ENCODE measurements at places on chromosomes 11 and 22.
A peak's percentile ranks its signal among the peaks of the same experiment; 100 is the strongest.

DNA sequence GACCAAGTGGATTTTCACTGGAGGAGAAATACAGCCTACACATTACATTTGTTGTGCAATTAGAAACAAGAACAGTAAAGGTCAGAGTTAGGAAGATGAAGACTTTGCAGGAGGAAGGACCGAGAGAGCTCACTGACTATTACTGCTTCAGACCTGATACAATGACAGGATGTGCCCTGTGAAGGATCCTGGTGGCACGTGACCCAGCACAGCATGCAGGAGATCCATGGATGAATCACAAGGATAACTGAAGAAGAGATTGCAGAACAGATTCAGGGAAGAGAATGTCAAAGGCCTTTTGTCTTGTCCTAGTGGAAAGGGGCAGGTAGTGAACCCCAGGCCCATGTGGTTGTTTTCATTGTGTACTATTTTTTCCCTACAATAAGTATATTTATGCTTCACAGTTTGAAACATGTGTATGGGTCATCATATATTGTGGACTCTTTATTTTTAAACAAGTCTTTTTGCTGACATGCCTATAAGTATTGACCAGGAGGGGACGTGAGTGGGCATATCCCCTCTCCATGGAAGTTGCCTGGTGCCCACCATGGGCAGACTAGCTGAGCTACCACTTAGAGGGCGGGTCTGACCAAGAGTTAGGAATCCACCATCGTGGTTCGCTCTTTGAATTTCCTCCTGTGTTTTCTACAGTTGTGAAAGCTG, 44.3 kb downstream of the RASSF10 start:
- peak; percentile 26 for DNase-seq

GRCh38 chr11:35623621-35624168, 5.4 kb downstream of the FJX1 start:
- no peak for DNase-seq

- no peak for DNase-seq
These were observed 202.9 kb downstream of the DBX1 start for GRCh38 chr11:19957294-19957943.

DNA sequence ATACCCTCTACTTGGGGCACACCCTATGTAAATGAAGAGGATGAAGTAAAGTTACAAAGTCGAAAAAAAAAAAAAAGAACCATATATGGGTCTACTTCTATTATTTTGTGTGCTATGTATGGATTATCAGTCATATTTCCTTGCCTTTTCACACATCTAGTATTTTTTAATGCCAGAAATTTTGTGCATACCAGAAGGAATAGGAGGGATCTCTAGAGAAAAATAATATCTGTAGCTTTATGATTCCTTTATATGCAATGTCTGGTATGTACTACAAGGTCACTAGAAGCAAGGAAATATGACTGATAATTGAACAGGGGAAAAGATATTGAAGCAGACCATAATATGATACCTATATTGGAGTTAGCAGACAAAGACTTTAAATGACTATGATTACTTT, 713.4 kb downstream of the OPCML start:
- no peak for DNase-seq

DNA sequence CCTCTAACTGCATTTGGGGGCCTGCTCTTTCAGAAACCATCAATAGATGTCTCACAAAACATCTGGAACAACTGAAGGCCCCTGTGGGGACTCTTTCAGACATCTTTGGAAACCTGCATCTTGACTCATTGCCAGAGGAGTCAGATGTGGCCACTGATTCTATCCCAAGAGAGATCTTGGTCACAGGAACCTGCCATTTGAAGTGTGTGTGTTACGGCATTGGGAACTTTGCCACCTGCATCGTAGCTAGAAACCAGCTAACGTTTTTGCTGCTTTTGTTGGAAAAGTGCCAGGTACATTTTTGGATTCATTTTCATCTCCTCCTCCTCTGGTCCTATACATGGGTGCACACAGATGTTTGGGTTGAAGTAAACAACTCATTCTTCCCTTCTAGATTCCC, 4.3 kb downstream of the SRRD start:
- no peak for DNase-seq

GRCh38 chr11:86244063-86244521, 461 bp upstream of the EED start:
- no peak for DNase-seq

GRCh38 chr11:9228091-9228490, 37.1 kb downstream of the DENND5A start:
- no peak for DNase-seq

- no peak for DNase-seq
These were observed 418.8 kb upstream of the LUZP2 start for GRCh38 chr11:24078018-24078417.

GRCh38 chr11:35917676-35918075, 26.2 kb upstream of the LDLRAD3 start:
- no peak for DNase-seq

- DNase-seq = peak; percentile 84
These were observed 14.7 kb downstream of the MPEG1 start for GRCh38 chr11:59197991-59198390.

GRCh38 chr22:37801946-37802309, 5.8 kb upstream of the GCAT start:
- DNase-seq = no peak

DNA sequence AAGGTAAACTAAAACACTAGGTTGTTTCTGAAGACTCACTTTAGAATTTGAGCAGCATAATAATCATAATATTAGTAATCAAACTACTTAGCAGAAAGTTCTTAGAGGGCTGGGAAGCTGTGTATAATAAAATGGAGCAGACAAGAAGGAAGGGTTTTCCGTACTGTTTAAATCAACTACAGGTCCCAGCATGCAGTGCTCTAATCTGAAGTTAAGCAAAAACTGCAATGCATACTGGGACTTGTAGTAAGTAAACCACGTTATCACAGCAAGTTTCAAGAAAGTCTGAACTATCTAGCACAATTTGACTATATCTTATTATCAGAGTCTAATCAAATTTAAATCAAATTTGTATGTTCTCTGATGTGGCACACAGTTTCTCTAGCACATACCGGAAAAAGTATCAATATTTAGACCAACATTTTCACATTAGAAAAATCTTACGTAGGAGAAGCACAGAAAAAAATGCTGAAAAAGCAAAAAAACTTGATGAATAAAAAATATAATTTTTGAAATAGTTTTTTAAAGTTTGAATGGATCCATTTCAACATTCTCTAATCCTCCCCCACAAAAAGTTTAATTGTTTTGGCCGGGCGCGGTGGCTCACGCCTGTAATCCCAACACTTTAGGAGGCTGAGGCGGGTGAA, 8.2 kb downstream of the PHF21A start:
- DNase-seq = peak; percentile 69

DNA sequence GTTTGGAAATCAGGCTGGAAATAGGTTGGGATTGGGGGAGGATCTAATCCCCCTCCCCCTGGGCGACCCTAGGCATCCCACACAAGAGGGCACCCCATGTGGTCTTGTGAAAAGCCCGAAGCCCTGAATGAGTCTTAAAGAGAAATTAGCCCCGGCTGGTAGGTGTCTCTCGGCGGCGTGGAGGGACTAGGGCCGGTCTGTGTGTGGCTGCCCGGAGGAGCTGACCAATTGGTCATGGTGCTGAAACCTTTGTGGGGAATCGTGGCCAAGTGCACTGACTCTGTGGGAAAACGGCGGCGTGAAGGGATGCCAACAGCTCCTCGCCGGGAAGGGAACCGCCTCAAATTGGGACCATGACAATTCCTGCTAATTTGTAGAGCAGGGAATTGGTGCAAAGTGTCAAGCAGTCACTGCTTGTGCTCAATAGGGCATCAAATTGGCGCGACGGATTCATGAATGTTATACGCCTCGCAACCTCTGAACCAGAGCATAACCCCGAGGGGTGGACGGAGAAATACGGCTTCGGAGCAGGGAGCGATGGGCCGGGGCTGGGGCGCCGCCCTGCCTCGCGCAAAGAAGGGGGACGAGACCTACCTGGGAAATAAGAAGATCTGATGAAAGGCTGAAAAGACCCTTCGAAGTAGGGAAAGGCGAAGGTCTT, 1.5 kb downstream of the DBX1 start:
- DNase-seq = no peak

GRCh38 chr11:69088676-69089146, 40.0 kb downstream of the TPCN2 start:
- peak; percentile 96 for DNase-seq

DNA sequence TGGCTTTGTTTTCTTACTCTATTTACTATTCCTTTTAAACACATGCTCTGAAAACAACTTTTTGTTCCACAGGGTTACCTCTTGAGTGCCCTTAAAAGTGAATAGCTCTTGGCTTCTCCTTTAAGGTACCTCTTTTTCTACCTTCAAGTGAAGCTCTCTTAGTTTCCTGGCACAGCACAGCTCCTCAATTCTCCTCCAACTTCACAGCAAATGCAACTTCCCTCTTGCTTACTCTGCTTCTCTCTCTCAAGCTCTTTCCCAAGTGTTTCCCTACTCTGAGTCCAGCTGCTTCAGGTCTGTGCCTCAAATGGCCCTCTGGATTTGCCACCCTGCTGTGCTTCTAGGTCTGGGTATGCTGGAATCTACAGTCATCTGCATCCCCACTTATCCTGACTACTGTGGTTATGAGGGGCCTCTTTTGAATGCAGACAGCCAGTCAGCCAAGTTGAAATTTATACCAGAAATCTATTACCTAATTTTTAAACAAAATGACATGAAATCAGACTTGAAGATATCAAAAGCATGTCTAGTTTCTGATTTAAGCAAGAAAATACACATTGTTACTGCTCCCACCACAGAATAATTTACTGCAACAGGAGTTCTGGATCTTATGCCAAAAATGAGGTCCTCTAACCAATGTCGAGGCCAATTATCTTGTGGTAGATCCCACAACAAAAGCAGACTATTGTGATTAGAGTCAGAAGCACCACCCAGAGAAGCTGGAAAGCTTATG, 371.1 kb downstream of the SOX6 start:
- DNase-seq = no peak

- no peak for DNase-seq
These were observed 63.9 kb upstream of the USP47 start for GRCh38 chr11:11777897-11778296.

- DNase-seq = no peak
These were observed 275.6 kb downstream of the BRD1 start for GRCh38 chr22:49551897-49552614.

DNA sequence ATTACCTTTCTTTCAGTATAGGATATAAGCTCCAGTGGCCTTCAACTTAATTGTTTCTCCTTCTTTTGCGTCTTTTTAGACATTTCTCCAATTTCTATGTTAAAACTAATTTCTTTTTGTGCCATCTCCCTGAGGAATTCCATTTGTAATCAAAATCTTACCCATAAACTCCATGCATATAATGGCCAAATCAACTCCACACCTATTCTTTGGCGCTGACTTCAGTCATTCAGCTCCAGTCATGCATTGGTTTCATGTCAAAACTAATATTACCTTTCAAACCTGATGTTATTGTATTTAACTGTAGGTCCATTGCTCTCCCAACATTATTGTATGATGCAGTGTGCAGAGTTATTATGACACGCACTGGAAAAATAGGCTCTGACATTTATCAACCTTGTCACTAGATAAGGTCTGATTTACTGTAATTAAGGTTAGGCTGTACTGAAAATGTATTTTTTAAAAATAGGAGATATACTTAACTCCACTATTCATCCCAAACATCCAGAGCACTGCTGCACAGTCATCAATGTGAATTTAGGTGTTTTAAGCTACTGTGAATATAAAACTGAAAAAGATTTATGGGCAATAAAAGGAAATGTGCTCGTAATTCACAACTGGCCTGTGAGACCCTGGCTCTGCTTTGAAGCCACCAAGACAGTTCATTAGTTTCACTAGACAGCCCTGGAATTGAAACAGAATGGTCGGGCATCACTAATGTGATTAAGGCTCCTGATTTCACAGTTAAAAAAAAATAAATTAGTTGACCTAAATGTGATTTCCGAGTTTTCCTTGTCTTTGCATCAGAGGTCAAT, 180.6 kb upstream of the GRIA4 start:
- DNase-seq = no peak

- no peak for DNase-seq
These were observed 27.3 kb downstream of the INCENP start for GRCh38 chr11:62150887-62151736.

GRCh38 chr22:19180234-19180633, 1.7 kb upstream of the SLC25A1 start:
- no peak for DNase-seq

DNA sequence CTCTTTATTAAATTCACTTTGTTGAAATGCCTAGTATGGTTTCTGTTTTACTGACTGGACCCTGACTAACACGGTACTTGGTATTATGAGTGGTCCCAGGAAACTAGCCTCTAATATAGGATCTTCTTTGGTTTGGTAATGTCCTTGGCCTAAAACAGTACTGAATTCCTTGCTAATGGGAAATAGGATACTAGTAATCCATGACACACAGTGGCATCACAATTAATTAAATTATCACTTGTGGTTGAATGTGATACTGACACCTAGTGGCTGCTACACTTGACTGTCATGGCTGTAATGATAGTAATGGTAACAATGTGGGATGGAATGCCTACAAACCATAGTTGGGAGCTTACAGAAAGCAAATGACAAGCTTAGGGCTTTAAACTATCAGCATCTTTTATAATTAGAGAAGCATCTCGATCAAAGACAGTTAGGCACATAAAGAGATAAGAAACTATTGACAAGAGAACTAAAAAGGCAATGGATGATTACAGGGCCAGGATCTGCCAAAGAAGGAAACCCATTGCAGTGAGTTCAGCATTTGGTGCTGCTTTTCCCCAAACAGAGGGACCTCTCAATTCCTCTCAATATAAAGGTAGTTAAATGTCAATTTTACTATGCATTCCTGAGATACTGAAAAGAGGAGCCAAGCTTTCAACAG, 8.6 kb downstream of the DNHD1 start:
- DNase-seq = peak; percentile 79

- no peak for DNase-seq
These were observed 113.0 kb upstream of the MTMR2 start for GRCh38 chr11:96036863-96037262.

GRCh38 chr11:35802221-35802620, 139.6 kb downstream of the TRIM44 start:
- no peak for DNase-seq

GRCh38 chr11:61752117-61752924, at the start of gene MYRF:
MYRF (plus strand) TSS chr11:61752636; CDS start chr11:61752745, 109 bp downstream.
- peak; percentile 44 for DNase-seq

- no peak for DNase-seq
These were observed 15.9 kb downstream of the NUP98 start for GRCh38 chr11:3781423-3781822.
